ENCODE measurements at places on chromosomes 6 and 20.

- no peak for DNase-seq
These were observed 21.7 kb downstream of the MAP1LC3A start for GRCh38 chr20:34579979-34580940.

DNA sequence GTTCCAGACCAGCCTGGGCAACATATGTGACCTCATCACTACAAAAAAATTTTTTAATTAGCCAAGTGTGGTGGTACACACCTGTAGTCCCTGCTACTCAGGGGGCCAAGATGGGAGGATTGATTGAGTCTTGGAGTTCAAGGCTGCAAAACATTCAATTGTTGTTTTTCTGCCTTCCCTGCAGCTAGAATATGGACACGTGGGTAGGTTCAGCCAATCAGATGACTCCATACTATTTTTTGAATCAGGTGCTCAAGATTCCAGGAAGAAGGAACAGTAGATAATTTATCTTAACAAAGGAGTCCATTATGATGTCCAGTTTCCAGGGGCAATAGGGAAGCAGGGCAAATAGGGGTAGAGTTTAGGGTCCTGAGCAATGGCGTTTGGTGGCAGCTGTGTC lies 2.4 kb upstream of the DEFB119 start:
- DNase-seq: no peak

GRCh38 chr20:10594296-10594868 lies 79.4 kb downstream of the JAG1 start:
- no peak for DNase-seq

- DNase-seq: no peak
These were observed 39.1 kb downstream of the KCNQ2 start for GRCh38 chr20:63433351-63433750.

- DNase-seq: no peak
These were observed 27.3 kb downstream of the RAMACL start for GRCh38 chr6:166559211-166559610.

DNA sequence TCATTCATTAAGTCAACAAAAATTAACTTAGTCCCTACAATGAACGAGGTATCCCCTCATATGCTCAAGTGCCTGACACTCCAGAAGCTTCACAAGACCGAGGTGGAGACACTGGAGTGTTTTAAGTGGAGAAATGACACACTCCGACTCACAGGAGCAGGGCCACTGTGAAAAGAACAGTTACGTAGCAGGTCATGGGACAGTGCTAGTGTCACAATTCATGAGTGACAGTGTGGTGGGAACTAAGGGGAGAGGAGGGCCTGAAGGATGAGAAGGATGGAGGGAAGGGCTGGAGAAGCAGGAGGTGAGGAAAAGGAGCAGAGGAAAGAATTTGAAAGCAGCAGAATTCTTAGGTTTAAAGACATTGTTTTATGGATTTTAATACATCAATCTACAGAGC lies 1.3 kb upstream of the HLA-A start:
- DNase-seq: no peak

DNA sequence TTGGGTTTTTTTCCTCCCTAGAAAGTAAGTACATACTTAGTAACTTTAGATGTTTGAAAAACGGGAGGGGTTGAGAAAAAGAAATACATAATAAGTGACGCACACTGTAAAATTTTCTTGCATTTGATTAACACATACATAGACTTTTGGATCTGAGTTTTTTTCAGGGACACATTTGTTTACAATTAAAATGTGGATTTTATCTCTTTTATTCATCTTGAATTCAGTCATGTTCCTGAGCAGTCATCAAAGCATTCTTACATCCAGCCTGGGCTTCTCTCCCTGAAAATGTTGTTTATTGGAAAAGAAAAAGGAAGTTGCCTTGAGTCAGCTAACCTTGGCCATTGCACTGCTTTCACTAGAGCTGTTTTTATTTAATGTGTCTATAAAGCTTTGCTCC lies 8.7 kb upstream of the RPP40 start:
- no peak for DNase-seq

GRCh38 chr6:144006736-144007477 lies 1.2 kb downstream of the PLAGL1 start:
- DNase-seq: no peak

DNA sequence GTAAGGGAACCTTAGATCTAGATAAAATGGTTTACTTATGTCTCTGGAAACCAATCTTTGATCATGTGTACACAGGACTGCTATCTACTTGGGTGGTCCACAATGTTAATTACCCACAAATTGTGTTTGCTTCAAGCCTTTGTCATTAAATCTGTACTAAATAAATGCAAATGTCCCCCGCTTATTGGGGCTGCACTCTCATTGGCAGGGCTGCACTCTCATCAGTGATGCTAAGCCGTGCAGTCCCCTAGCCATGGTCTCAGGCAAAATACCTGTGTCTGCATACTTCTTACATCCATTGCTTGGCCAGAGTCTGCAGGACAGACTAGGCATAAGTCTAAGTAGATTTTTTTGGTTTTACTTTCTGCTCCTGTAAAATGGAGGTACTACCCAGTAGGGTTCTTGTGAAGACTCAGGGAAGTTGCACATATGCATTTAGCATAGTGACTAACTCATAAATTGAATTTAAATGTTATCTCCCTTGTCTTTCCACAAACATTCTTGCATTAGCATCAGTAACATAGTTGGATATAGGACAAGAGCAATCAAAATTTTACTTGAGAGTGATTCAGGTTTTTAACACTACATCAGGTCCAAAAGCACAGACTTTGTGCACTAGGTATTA lies 117.4 kb downstream of the ASCC3 start:
- DNase-seq: no peak

GRCh38 chr6:148874698-148875293 lies 128.0 kb downstream of the UST start:
- DNase-seq: no peak

DNA sequence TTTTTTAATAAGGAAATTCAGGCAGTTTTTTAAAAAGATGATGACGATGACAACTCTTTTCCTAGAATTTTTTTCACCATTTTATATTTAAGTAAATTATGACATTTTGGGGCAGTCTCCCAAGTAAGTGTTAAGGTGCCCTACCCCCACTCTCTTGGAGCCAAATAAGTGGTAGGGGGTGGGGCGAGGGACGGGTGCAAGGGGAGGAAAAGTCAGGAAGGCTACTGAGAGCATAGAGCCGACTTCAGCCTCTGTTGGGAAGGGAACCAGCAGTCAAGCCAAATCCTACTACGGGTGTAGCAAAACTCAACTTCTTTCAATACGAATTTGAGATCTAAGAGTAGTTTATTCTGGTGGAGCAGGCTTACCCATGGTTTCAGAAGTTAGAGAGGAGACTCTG lies 54.4 kb downstream of the KIZ start:
- DNase-seq: no peak

GRCh38 chr6:11384531-11385309 lies 152.3 kb upstream of the NEDD9 start:
- DNase-seq: no peak

DNA sequence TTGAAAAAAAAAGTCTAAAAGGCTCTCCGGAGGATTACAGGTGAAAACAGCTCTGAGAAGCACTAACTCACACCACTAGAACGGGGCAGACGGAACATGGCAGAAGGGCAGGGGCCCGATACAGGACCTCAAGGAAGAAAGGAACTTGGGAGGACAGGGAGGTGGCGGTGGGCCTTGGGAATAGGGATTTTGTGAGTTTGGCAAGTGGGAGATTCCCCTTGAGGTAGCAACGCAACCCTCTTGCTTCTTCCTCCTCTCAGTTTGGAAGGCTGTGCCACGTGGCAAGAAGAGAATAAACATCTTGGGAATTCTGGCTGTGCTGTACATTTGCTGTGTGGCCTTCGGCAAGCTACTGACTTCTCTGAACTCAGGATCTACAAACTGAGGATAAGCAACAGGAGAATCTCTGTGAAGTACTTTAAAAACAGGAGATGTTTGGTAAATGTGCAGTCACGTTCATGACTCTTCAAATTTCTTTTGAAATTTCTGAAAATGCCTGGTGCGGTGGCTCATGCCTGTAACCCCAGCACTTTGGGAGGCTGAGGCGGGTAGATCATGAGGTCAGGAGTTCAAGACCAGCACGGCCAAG lies 220.8 kb downstream of the BCAS1 start:
- DNase-seq: no peak

- no peak for DNase-seq
These were observed 25.4 kb downstream of the SPATA2 start for GRCh38 chr20:49889935-49890333.

- no peak for DNase-seq
These were observed 180.7 kb upstream of the UST start for GRCh38 chr6:148565930-148566663.

- no peak for DNase-seq
These were observed 514.5 kb upstream of the GJE1 start for GRCh38 chr6:141618180-141618581.

- no peak for DNase-seq
These were observed 821.9 kb downstream of the GRIK2 start for GRCh38 chr6:102215425-102215824.

DNA sequence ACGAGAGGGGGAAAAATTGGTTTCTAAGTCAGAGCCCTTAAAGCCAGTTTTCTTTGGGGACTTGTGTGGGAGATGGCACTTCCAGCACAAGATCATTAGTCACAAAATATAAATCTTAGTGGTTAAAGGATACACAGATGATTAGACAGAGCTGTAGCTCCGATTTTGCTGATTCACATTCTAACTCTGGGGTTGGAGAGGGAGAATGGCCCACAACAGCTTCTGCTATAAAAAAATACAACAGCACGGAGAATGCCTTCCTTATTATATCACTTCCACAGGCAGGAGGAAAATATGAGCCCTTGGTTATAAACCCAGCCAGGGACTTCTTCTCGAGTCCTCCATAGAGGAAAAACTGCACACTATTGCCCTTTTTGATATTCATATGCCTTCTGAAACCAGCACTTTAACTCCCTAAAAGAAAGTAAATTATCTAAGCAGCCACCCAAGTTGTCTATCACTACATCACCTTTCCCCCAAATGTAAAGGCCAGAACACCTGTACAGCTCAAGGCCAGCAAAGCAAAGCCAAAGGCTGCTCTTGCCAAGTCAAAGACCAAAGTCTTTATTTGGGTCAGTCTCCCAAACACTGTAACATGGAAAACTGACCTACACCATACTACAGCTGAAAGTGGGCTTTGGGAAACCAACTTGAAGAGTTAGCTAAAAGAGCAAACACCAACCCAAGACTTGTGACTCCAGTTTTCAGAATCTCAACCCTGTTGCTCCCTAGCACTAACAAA lies 10.4 kb downstream of the MRPL14 start:
- DNase-seq: no peak

- DNase-seq: no peak
These were observed 67.2 kb downstream of the MAP3K4 start for GRCh38 chr6:161058741-161059140.

DNA sequence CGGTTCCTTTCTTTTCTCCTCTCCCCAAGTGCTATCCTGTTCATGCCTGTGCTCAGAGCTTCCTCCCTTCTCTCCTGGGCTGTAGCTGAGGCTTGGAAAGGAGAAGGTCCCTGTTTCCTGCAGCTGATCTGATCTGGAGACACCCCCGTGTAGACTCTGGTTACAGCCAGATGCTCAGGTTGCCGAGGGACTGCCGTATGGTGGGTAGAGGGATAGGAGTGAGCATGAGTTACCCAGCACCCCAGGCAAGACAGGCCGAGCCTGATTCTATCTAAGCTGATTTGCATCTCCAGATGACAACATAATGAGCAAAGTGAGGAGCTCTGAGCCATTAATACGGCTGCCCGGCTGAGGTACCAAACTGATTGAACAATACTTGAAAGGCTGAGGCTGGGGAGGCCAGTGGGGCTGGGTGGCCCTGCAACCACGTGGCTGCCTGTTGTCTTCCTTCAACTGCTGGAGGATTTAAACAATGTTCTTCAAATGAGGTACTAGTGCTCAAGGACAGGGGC lies 91.8 kb downstream of the ASXL1 start:
- DNase-seq: no peak

DNA sequence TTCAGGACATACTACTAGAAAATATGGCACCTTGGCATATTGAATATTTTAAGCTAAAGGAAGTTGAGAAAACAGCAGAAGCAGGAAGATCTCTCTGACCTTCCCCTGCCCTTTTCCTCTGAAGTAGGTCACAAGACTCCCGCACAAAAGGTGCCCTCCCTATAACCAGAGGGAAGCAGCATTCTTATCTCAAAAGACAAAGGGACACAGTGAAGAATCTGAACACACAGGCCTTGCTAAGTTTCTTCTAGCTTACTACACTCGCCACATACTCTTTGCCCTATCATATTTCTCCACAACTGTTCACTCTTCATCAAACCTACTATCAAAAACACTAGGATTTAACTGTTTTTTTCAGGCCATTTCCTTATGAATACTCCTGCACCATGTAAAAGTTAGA lies 151.2 kb downstream of the ELOVL4 start:
- no peak for DNase-seq

GRCh38 chr20:60069656-60070055 lies 111.4 kb downstream of the CDH26 start:
- DNase-seq: no peak

- DNase-seq: no peak
These were observed 448.0 kb downstream of the TENT5A start for GRCh38 chr6:81304466-81304865.

DNA sequence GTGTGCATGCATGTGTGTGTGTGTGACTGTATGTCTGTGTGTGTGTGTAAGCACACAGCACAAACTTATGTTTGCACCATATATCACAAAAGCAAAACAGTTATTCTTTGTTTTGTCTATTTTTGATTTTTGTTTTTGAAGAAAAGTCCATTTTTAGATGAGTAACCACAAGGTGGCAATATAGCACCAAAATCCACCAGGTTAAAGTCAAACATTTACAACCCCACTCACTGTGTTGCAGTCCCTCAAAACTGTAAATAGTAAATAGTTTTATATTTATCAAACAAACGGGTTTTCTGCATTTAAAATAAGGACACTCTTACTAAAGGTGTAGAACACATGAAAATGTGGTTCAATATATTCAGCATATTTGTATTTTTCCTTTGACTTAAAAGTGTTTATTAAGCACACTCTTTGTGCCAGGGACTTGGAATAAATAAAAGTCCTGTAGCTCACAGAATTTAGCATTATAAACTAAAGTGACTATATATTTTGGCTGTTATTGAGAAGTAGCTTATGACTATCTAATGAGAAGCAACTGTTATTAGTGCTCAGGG lies 118.5 kb downstream of the GFRAL start:
- no peak for DNase-seq

- DNase-seq: no peak
These were observed 5.1 kb downstream of the PNRC1 start for GRCh38 chr6:89085409-89086205.

Measured in activated T-helper 1 cell treated with anti-CD3 and anti-CD28 coated beads, Interleukin-2, amount 50 U/mL, for 16 hours (primary cell).